ENCODE measurements at places on chromosomes 12 and 14. TPM values are rescaled to one million over a fixed set of nuclear protein-coding genes. Genes with fewer than 3 reads are reported as not detected.
A peak's percentile ranks its signal among the peaks of the same experiment; 100 is the strongest.

Gene SERPINA3
- total RNA-seq, result 55.2 TPM

DNA sequence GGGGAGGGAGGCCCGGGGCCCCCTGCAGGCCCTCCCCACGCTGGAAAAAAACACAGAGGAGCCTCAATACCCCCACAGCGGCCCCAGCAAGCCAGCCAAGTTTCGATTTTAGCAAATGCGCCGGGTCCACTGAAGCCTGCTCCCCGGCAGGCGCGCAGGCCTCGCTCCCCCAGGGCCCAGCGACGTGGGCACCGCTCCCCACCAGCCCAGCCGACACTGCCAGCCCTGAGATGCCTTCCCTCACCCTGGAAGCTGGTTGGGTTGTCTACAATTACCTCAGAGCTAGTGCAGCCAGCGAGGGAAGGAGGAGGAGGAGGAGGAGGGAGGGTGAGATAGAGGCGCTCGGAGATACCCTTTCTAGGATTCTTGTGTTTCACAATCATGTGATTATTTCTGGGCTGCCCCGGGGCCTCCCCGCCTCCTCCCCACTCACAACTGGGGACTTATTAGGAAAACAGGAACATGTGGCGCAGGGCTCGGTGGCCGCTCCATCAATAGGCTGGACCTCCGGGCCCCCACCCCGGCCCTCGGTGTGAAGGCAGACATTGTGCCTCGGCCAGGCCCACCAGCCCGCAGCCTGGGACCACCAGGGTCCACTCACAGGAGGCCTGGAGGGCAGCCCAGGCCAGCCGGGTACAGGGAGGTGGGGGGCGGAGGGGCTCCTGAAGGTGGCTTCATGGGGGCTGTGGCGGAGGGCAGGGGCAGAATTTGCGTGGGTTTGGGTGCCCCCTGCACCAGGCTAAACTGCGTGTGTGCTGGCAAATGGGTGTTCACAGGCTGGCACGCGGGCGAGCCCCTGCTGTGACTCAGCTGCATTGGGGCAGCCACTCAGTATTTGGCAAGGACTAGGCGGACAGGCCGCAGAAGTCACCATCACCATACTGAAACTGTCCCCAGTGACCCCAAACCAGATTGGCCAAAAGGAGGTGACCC is 109.9 kb downstream of the NCOR2 start:
- DNase-seq, result peak; percentile 90

Gene CLECL1
- not detected for total RNA-seq

DNA sequence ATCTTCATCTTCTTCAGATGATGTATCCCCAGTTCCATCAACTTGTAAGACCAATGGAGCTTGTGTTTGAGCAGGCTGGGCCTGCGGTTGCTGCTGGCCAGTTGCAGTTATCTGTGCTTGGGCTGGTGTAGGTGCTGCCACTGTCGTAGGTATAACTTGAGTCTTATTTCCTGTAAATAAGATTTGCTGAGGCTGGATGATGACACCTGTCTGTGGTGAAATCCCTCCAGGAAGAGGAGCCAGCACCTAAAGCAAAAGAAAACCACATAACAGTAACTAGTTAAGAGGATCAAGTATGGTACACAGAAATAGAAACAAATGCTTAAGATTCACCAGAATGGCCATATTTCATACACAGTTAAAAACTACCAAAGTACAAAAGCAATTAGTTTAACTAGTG is 28.2 kb downstream of the GTF2A1 start:
- no peak for DNase-seq

Gene RERG
- 4.1 TPM for total RNA-seq

DNA sequence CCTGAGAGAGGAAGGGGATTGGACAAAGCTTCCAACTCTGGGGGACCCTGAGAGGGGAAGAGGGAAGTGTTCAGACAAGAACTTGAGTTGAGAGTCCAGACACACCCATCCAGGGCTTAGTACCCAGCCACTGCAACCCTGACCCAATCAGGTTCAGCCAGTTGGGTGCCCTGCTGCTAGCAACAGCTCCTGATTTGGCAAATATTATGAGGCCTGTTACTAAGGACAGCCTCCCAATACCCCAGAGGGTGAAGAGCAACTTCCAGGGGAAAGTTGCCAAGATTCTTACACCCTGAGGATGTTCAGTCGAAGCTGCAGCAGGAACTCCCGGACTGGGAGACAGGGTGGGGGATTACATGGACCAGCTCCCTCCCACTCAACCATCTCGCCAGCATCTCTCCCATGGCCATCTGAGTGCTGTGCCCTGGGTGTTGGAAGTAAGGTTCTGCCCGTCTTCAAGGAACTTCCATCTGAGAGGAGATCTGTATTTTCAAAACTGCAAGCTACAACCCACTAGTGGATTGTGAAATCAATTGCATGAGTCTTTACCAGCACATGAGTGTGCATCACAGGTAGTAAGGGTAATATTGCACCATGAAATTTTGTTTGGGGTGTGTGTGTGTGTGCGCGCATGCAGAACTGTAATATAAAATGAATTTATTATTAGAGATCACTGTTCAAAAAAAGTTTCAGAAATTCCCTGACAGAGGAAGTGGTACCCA is 11.5 kb upstream of the KRT78 start:
- no peak for DNase-seq
